ENCODE measurements at places on chromosomes 3 and 15.

GRCh38 chr3:171809611-171809860 lies 747 bp downstream of the PLD1 start:
- DNase-seq = no peak

DNA sequence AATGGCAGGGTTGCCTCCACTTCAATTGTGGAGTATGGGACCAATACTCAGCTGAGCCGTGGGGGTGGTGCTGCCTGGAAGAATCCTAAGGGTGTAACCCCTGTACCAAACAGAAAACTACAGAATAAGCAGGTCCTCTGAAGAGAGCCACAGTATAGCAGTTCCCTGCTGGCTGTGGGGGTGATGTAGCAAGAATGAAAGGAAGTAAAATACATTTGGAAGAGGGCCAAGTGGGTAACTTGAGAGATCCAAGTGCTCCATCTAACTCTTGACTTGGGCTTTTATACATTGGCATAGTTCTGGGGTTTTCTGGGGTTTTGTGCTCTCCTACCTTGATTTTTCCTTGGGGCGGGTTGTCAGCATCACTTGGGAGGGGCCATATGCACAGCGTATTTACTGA lies 341.4 kb downstream of the OTOL1 start:
- DNase-seq = peak; percentile 29

GRCh38 chr3:119613201-119613600 lies 15.5 kb downstream of the PLA1A start:
- DNase-seq = no peak

DNA sequence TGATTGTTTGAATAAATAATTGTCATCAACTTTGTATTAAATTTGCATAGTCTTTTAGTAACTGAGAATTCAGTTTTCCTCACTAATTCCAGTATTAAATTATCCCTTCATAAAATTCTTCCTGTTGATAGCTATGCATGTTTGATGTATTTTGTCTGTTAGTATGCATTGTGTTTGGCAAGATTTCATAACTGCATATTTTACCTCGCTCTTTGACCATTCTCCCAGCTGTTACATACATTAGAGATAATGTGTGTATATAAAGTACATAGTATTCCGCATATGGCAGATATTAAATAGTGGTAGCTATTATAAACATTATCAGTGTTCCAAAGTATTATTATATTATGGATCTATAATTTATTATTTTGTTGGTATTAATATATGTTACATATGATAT lies 10.6 kb upstream of the NFKBIZ start:
- no peak for DNase-seq

DNA sequence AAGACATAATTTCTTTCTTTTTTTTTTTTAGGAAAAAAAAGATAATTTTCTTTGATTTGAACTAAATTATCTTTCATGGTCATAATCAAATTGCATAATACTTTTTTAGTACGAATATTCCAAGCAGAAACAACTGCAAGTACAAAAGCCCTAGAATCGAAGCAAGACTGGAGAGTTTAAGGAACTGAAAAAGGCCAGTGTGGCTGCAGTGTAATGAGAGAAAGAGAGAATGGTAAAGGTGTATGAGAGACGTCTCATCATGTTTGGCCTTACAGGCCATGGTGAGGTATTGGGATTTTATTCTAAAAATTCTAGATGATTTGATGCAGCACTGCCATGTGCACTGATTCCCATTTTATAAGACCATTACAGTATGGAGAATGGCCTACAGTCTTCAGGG lies 180.9 kb downstream of the SUCNR1 start:
- no peak for DNase-seq
